NCI-H524 (cell line): ENCODE measurements at places on chromosomes 11 and 22.

DNA sequence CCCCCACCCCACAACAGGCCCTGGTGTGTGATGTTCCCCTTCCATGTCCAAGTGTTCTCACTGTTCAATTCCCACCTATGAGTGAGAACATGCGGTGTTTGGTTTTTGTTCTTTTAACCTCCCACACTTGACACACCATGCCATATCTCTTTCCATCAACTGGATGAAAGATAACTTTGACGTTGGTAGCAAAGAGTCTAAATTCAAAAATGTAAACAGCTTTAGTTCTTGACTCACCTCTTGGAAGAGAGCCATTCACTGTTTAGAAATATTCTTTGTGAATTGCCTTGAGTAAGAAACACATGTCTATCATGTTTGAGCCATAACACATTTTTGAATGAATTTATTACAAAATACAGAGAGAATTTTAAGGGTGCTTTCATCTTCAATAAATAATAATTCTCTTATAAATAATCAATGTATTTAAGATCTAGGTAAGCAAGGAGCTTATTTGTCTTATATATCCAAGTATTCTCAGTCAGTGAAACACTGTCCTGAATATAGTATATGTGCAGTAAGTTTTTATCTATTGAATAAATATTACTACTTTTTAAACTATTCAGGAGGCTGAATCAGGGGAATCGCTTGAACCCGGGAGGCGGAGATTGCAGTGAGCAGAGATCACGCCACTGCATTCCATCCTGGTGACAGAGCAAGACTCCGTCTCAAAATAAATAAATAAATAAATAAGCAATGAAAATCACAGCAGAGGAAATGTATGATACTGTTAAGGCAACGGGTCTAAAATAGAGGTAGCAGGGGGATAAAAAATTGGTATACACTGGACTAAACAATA lies 6.7 kb downstream of the CARD18 start:
- no peak for DNase-seq

GRCh38 chr22:49016909-49017481 lies 810.7 kb downstream of the BRD1 start:
- DNase-seq, result no peak

DNA sequence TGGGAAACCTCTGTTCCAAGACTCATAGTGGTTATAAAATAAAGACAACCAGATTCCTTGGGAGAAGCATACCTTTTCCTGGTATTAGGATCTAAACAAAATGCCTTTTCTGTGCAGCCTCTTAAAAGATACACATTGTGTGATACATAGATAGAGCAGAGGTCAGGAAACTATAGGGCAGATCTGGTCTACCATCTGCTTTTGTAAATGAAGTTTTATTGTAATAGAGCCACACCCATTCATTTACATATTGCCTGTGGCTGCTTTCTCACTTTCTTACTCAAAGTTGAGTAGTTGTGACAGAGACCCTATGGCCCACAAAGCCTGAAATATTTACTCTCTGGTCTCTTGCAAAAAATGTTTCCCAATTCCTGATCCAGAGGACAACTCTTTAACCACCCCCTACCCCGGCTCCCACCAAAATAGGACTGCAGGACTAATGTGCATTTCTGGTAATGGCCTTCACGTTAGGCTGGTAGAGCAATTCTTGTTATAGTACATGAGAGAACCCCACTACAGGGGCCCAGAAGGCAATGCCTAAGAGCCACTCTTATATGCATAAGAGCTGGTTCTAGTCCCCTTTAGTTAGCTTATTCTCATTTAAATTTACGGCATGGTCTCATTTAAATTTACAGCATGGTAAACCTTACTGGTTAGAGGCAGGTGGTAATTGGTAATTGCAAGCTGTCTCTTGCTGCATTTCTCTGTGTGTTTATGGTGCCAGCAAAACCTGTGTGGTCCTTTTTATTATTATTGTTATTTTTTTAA lies 76.8 kb upstream of the YWHAH start:
- DNase-seq, result peak; percentile 43

GRCh38 chr11:1389932-1390568 lies at the start of gene BRSK2:
Gene BRSK2 (plus strand): TSS chr11:1389934. CDS start chr11:1390285, 351 bp downstream.
- DNase-seq, result peak; percentile 22

GRCh38 chr11:118232659-118233058 lies 7.8 kb upstream of the JAML start:
- DNase-seq, result no peak

GRCh38 chr22:30695351-30695851 lies 727 bp downstream of the OSBP2 start:
- no peak for DNase-seq

GRCh38 chr11:73059915-73060314 lies 82.2 kb downstream of the FCHSD2 start:
- DNase-seq, result no peak

GRCh38 chr11:47483457-47483856 lies 34.5 kb upstream of the RAPSN start:
- DNase-seq, result no peak

DNA sequence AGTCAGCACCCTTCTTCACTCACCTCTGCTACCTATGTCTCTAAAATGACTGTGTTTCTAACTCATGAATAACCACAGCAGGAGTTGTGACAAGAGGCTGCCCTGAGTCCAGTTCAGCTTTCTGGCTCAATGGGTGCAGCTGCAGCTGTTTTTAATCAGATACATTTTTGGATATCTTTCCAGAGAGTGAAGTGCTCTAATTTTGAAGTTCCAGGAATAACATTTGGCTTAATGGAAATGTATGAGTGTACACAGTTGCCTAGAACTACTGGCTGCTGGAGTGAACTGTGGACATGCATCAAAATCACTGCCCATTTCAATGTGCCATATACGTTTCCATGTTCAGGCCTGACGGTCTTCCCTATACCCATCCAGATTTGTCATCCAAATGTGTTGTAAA lies 769.5 kb upstream of the ANO3 start:
- DNase-seq, result no peak

DNA sequence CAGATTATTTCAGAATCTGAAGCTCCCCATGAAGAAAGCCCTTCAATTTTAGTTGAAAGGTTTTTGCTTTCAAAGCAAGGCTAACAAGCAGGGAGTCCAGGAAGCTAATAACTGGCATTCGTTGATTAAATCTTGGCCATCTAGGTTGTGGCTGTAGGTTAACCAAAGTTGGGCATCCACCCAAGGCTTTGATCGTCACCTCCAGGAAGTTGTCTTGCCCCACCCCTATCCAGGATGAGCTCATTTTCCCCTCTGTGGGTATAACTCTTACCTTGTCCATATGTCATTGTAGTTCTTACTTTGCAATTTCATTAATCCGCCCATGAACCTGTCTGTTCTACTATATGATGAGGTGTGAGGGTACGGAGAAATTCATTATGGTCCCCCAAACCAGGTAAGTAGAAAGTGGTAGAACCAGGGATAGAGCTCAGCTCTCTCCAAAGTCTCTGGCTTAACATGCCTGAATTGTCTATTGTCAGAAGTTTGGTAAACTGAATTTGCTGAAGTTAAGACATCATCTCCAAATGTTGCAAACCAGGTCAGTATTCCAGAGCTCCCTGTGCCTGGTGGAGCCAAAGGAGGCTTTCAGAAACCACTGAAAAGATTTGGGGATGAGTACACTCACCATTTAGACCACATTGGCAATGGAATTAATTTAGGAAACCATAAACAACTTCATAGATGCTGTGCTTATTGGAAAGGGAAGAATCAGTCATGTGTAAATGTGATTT lies 97.1 kb downstream of the CD44 start:
- DNase-seq, result no peak

GRCh38 chr11:120929664-120930154 lies 94.2 kb upstream of the TBCEL start:
- peak; percentile 71 for DNase-seq

DNA sequence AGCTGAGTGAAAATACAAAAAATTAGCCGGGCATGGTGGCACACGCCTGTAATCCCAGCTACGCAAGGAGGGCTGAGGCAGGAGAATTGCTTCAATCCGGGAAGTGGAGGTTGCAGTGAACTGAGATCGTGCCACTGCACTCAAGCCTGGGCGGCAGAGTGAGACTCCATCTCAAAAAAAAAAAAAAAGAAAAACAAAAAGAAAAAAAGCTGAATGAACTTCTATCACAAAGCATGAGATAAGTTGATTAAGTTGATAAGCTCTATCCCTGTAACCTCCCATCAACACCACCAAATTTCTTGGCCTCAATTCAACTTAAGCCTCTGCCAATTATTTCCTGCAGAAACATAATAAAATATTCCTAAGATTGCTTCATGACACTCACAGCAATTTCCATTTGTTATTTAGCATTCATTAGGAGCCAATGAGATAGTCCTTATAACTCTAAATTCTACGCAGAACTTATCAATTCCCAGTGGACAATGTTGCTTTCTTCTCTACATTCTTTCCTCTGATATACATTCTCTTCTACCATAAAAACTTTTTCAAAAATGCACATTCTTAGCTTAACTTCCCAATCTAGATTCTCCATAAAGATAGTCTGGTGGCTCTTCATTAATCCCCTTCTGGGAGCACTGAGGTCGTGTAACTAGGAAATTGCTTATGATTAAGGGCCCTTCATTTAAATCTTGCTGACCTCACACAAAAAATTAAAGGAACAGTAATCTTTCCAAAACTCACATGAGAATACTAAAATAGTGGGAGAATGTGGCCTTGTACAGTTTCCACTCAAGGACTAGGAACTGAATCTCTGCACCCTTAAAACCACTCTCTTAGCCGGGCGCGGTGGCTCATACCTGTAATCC lies 2.9 kb downstream of the AMBRA1 start:
- DNase-seq, result no peak
